Pulmonary artery endothelial cell (primary cell): ENCODE measurements at places on chromosomes 11 and 22.

DNA sequence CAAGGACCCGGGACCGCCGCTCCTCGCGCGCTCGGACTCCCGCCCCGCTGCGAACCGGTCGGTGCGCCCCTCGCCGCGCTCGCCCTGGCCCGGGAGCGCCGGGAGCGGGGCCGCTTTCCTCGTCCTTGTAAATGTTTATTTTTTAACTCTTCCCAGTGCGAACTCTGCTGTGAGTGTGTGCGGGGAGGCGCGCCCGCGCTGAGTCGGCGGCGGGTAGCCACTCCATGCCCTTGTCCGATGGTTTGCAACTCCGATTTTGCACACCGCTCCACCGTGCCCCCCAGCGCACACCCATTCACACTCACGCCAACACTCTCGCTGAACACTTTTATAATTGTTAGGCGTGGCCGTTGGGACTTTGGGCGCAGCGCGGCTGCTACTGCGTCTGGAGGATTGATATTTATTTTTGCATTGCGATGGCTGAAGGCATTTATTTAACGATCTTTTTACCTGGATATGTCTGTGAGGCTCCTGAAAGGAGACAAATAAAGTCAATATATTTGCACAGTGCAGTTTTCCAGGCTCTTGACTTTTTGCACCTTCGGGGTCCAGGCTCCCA, 1.0 kb downstream of the C11orf96 start:
- DNase-seq: no peak

DNA sequence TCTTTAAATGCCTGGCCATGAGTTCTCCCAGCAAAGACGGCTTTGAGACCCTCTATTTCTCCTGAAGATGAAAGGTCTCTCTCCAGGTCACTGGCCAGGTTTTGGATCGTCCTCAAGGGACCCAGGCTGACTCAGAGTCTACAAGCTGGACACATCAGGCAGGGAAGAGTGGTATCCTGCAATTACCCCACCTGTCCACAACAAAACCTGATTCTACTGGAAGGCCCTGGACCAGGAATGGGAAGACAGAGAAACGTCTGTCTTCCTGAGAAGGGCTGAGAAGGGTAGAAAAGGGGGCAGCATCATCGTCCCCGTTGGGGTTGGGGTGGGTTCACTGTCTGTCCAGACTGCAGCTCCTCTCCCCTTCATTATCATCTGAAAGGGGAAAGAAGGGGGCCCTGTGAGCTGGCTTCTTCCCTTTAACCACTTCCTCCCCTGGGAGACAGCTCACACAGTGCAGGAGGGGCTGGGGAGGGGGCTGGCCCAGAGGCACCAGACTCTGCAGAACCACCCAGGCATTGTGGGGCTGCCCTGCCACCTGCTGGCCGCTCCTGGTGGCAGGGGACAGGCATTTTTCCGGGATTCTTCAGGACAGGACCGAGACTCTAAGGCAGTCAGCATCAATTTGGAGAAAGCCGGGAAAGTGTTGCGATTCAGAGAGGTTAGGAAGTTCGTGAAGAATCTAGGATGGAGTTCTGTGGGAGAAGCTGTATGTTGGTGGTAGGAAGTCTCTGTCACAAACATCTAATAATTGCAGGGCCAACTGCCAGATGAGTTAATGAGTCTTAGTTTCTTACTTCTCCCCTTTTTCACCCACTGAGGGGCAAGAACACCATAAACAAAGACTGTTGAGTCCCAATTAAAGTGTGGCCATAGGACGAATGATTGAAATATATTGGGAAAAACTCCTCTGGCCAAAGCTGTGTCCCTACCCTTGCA, 57.6 kb downstream of the SYN3 start:
- no peak for DNase-seq

GRCh38 chr22:19429950-19430889, 1.3 kb downstream of the HIRA start:
- no peak for DNase-seq

DNA sequence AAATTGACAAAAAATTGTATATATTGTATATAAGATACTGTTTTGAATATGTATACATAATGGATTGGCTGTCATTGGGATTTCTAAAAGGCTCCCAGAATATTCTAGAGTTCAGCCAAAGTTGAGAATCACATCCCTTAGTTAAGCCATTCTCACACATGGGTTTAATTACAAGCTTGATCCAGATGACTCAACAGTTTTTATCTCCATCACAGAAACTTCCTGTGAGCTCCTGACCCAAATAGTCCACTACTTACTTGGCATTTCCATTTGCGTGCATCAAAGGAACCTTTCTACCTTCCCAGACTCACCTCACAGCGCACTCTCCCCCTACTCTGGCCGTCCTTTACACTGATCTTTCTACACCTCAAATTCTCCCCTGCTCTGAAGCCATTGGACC, 184.8 kb upstream of the ARHGAP20 start:
- DNase-seq: no peak

DNA sequence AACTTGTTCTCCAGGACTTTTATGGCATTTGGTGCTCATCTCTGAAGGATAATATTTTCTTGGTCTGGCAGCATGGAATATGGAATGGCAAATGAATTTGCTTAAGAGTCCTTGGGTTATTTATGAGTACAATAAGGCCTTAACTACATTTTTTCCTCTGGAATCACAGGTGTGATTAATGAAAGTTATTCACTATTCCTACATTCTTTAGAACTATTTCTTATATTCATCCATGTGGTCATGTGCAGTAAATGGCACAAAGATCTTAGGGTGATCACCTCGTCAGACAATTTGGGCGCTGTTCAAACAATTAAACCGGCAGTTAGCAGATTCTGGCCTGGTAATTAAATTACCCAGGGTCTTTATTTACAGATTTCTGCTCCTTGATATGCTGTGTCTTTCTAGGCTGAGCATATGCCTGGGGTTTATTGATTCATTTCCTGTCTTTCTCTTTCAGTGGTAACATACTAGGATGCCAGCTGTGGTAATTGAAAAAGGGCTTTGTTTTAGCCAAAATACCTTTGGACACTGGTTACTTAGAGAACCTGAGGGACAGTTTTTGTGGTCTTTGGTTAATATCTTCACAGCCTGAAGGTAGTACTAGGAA, 31.6 kb downstream of the SIK2 start:
- DNase-seq: peak; percentile 20

DNA sequence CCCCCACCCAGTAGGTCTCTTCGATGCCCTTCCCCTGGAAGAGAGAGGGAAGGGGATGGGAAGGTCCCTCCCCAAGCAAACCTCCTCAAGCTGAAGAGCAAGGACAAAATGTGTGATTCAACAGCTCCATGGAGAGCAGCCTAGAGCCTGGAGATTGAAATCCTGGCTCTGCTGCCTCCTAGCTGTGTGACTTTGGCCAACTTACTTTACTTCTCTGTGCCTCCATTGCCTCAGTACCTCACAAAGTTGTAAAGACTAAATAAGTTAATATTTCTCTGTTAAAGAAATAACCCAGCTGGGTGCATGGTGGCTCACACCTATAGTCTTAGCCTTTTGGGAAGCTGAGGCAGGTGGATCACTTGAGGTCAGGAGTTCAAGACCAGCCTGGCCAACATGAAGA, 21.1 kb upstream of the LRRC32 start:
- no peak for DNase-seq

- no peak for DNase-seq
These were observed 168.7 kb downstream of the EFCAB6 start for GRCh38 chr22:43643387-43643786.

DNA sequence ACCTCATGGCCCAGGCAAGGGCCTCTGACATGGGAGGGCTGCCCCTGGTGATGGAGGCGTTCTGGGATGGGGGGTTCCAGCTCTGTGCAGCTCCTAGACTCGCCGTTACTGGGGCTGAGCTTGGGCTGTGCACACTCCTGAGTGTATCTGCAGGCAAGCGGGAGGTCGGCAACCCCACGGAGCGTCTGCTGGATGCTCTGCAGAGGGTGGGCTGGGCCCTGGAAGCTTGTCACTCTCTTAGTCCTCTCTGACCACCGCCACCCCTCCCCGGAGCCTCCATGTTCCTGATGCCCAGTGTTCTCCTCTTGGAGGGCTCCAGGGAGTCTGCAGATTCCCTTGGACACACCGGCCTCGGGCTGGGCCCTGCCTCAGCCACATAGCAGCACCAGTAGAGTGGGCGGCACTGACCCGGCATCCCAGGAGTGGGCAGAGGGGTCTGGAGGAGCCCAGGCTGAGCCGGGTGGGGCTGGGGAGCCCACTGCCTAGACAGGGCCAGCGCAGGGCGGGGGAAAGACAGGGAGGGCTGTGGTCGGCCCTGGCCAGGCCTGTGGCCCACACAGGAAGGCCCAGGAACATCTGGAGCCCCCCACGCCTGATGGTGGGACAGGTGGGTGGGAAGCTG, 20.6 kb upstream of the MUC5B start:
- DNase-seq: no peak

- DNase-seq: no peak
These were observed 15.0 kb downstream of the POU2F3 start for GRCh38 chr11:120254788-120255518.

- DNase-seq: peak; percentile 30
These were observed 38.2 kb upstream of the WEE1 start for GRCh38 chr11:9535189-9535781.
